ENCODE measurements at places on chromosomes 11 and 22.
A peak's percentile ranks its signal among the peaks of the same experiment; 100 is the strongest.

- no peak for DNase-seq
Observed at GRCh38 chr11:81159900-81160299, 1573.8 kb downstream of the FAM181B start.

- DNase-seq: no peak
Observed at GRCh38 chr11:108901359-108901758, 236.5 kb downstream of the DDX10 start.

DNA sequence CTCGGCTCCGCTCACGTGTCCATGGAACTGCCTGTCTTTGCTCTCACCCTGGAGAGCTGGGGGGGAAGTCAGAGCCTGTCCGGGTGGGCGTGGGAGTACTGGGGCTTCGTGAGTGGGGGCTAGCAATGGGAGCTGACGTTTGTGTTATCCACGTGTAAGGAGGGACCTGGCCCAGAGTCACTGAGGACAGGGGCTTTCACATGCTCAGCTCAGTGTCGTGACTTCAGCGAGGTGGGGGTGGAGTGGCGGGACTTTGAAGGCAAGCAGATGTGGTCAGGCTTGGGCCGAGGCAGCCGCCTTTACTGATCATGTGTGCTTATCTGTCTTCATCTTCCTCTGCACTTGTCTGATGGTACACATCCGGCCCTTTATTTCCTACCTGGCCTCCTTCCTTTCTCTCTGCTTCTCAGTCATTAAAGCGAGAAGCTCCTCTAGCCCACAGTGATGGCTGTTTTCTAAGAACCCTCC lies 113.1 kb upstream of the NNMT start:
- DNase-seq: no peak

- no peak for DNase-seq
Observed at GRCh38 chr22:19772422-19772672, 11.8 kb downstream of the TBX1 start.

DNA sequence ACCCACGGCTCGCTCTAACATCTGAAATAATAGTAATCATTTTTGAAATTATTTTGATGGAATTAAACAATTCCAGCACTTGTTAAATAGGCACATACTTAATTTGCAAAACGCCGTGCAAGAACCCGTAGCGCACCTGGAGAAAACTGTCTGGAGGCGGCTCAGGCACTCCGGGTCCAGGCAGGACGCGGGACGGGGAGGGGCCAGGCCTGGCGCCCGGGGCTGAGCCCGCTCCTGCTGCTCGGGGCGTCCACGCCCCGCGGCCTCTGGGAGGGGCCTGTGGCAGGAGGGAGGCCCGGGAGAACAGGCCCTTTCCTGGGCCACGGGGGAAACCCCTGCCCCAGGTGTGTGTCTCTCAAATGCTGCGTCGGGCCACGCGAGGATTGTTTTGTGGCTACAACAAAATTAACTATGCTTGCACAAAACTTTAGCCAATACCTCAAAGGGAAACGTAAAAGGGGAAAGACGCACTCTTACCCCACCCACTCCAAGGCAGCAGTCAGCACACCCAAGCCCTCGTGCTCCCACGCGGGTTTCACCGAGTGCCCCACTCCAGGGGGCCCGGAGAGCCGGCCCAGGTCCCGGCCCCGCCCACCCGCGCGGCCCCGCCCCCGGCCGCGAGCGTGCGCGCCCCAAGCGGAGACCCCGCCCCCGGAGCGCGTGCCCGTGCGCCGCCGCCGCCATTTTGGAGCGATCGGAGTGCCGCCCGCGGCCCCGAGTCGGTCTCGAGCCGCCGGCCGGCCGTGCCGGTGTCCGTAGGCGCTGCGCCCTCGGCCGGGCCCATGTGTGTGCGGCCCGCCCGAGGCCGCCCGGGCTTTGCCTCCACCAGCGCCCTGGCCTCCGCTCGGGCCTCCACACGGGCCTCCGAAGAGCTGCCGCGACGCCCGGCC lies at the start of gene PPP6R2:
Gene PPP6R2, plus strand, starts transcription at position 677 of the 890 bp plus-strand sequence. CDS start 50,582 bp downstream, outside the sequence.
- peak; percentile 43 for DNase-seq

DNA sequence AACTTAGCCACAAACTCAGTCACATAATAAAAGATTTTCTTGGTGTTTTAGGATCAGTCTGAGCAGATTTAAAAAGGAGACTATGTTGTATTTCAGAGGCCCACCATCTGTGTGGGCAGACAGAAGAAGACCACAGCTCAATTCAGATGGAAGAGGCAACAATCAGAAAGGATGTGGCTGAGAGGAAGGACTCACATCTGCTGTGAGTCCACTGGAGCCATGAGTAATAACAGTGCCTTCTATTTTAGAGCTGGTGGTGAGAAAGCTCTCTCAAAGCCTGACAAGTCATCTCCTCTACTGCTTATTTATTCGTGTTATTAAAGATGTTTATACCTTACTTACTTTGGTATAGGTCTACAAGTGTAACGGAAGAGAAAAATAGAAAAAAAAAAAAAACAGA lies 357.2 kb downstream of the OPCML start:
- DNase-seq: no peak

DNA sequence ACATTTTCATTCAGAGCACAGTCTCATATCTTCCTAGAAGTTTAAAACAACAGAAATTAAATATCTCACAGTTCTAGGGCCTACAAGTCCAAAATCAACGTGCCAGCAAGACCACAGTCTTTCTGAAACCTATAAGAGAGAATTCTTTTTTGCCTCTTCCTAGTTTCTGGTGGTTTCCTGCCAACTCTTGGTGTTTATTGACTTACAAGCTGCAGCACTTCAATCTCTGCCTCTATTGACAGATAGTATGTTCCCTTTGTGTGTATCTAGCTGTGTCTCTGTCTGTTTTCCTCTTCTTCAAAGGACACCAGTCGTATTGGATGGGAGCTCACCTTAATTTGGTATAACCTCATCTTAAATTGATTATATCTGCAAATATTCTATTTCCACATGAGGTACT lies 347.5 kb downstream of the DCDC1 start:
- no peak for DNase-seq

- DNase-seq: no peak
Observed at GRCh38 chr11:130338667-130339066, 23.9 kb upstream of the ZBTB44 start.

DNA sequence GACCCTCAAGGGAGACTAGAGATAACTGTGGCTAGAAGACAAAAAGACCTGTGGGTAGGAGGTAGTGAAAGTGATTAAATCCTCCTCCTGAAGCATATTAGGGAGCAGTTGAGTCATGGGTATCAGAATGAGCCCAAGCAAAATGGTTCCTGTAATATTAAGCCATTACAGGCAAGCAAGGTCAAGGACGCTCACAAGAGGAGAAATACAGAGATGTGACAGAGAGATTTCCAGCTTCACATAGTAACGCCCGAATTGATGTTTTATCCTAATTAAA lies 77.7 kb downstream of the FAM76B start:
- no peak for DNase-seq

- DNase-seq: no peak
Observed at GRCh38 chr22:28608546-28608945, 71.1 kb downstream of the TTC28 start.

- DNase-seq: no peak
Observed at GRCh38 chr11:1952806-1953482, 5.8 kb downstream of the MRPL23 start.

GRCh38 chr22:36807627-36808026 lies 9.2 kb downstream of the PVALB start:
- DNase-seq: no peak

DNA sequence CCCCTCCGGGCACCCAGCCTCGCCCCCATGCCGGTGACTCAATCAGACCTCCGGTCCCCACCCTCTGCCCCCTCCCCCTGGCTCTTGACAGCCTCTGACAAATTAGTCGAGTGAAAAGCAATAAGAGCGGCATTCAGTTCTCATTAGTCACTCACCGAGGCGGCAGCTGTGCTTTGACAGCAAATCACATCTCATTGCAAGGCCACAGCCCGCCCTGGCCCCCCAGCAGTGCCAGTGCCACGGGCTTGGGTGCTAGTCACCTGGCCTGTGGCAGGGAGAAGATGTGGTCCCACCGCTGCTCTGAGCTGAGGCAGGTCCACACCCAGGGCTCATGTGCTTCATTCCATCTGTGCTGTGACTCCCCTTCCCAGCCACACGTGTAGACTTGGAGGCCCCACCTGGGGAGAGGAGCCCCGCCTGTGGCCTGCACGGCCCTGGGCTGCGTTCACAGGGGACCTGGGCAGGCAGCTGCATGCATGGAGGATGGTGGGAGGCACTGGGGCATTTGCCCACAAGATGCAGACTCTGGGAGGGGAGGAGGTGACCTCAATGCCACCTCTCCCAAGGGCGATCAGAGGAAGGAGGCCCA lies 7.4 kb upstream of the TH start:
- peak; percentile 4 for DNase-seq

GRCh38 chr11:82858133-82858532 lies 42.1 kb downstream of the PRCP start:
- DNase-seq: no peak
